EH (cell line): ENCODE measurements at places on chromosomes 7 and 10.

GRCh38 chr10:128365156-128365725, 239.0 kb upstream of the MKI67 start:
- no peak for DNase-seq

GRCh38 chr10:102553771-102554170, 50.0 kb downstream of the SUFU start:
- no peak for DNase-seq

- DNase-seq: no peak
Observed at GRCh38 chr10:12728494-12728893, 273.0 kb downstream of the CCDC3 start.

GRCh38 chr10:123141791-123142700, 5.9 kb upstream of the HMX2 start:
- no peak for DNase-seq

GRCh38 chr7:6504996-6505395, 46.3 kb downstream of the GRID2IP start:
- DNase-seq: no peak

DNA sequence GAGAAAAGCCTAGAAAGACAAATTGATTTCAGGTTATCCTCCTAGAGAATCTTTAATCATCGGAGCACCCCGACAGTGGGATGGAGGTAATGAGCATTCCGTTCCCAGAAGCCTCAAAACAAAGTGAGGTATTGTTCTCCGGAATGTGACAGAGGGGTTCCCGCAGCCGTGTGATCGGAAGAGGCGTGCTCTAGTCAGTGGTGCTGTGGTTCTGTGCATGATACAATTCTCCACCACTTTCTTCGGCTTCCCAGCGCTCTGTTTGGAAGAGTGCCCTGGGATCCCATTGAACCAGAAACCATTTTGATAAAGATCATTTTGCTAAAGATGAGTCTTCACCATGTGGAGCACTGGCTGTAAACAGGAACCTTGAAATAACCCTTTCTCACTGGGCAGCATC, 434.6 kb downstream of the PAXIP1 start:
- no peak for DNase-seq

- DNase-seq: no peak
Observed at GRCh38 chr10:11849277-11849676, 26.1 kb downstream of the PROSER2 start.

DNA sequence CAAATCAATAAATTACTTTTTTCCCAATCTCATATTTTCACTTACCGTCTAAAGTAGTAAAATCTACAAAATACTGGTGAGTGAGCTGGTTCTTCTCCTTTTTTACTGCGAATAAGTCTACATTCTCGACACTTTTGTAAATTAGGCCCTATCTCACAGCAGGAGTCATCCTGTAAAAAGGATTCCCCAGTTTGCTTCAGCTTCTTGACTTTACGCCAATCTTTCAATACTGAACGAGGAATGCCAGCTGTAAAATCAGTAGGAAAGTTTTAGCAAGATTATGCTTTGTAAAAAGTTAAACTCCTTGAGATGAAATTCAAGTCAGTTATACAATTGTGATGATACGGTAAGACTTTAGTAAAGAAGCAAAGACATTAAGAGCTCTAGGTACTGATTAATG, 67.3 kb downstream of the NRBF2 start:
- peak; percentile 19 for DNase-seq

GRCh38 chr10:63213489-63213888, 80.4 kb downstream of the NRBF2 start:
- no peak for DNase-seq

DNA sequence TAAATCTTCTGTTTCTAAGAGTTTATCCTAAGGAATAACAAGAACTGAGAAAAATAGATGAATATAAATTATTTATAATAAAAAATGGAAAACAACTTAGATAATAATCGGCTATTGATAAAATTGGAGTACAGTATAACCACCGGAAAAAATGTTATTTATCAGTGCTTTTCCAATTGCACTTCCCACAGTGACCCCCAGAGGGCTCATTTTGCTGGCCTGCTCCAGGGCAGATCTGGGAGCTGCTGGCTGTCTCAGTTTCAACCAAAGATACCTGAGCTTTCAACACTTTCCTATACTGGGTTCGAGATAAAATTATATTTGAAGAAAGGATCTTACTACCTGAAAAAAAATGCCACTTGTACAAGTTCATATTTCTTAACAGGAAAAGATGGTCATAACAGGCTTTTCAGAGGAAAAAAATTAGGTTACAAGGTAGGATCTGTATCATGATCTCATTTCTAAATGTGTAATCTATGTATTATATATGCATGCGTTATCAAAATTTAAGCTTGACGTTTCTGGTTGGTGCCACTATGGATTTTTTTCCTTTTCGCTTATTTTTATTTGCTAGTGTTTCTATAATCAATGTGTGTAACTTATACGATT, 165.7 kb downstream of the NPSR1 start:
- peak; percentile 54 for DNase-seq
